Caco-2 (cell line): ENCODE measurements at places on chromosomes 16 and 17.
A peak's percentile ranks its signal among the peaks of the same experiment; 100 is the strongest.

- no peak for DNase-seq
Observed at GRCh38 chr16:78102865-78103264, 3.4 kb downstream of the WWOX start.

- no peak for DNase-seq
Observed at GRCh38 chr17:3657874-3658783, 10.2 kb downstream of the TAX1BP3 start.

DNA sequence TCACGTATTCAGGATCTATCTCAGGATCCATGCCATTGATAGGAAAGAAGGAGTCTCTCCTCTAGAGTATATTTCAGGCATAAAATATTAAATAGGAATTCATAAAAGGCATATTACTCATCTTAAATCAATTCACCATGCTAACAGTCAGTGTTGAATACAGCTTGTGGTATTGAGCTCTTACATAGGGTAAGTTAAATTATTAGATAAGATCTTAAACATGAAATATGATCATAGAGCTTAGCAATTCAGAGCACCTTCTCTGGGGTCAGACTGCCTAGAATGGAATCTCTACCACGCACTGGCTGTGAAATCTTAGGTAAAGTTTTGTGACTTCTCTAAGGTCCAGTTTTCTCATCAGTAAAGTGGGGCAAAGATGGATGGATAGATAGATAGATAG is 20.7 kb downstream of the MARCHF10 start:
- no peak for DNase-seq

- DNase-seq = peak; percentile 92
Observed at GRCh38 chr17:27494192-27495091, 38.2 kb downstream of the KSR1 start.
